Suprapubic skin (tissue), 4 donors: ENCODE measurements at places on chromosomes 1 and 21. TPM values are rescaled to one million over a fixed set of nuclear protein-coding genes. Genes with fewer than 3 reads are reported as not detected.

Gene GPX7
- 3.1 TPM for total RNA-seq

Gene TAS1R1
- total RNA-seq, result not detected

Gene LCE2C
- 66.5 TPM for total RNA-seq

Gene FABP3
- 4.2 TPM for total RNA-seq

GRCh38 chr1:51442198-51442597 lies 76.9 kb downstream of the EPS15 start:
- DNase-seq, result no peak

GRCh38 chr1:11238311-11238710 lies 24.0 kb downstream of the MTOR start:
- no peak for DNase-seq

Gene CHD1L
- 17.6 TPM for total RNA-seq

Gene DUSP10
- total RNA-seq, result 13.4 TPM

Gene FTCD
- not detected for total RNA-seq
